AG08396 (cell line): ENCODE measurements at places on chromosomes 1 and 21.

DNA sequence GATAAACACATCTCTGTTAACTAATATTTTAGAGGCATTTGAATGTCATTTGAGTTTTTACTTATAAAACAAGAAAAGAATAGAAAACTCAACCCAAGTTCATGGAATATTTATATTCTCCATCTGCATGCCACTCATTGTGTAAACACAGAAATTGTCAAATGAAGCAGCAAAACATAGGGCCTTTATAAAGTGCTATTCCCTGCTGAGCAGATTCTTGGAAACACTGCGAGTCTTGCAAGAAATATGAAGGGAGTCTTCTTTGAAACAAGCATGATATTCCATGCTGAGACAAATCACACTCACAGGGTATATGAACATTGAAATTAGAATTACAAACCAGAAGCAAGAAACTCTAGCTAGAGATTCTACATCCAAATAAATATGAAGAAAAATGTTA lies 655.8 kb downstream of the BRINP3 start:
- no peak for DNase-seq

- DNase-seq = no peak
Observed at GRCh38 chr21:34946916-34947534, 102.1 kb downstream of the RUNX1 start.

GRCh38 chr1:2283991-2284895 lies 56.1 kb downstream of the SKI start:
- DNase-seq = no peak

DNA sequence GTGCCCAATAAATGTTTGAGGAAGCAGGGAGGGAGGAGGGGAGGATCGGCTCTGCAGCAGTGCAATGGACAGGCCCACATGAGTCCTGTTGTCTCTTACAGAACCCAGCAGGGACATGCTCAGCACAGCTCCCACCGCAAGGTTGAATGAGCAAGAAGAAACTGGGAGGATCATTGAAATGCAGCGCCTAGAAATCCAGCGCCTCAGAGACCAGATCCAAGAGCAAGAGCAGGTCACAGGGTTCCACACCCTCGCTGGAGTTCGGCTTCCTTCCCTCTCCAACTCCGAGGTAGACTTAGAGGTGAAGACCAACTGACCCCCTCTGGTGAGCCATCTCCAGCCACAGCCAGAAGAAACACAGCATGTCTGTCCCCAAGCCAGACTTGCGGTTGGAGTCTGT lies 15.9 kb upstream of the TMEM125 start:
- DNase-seq = no peak

DNA sequence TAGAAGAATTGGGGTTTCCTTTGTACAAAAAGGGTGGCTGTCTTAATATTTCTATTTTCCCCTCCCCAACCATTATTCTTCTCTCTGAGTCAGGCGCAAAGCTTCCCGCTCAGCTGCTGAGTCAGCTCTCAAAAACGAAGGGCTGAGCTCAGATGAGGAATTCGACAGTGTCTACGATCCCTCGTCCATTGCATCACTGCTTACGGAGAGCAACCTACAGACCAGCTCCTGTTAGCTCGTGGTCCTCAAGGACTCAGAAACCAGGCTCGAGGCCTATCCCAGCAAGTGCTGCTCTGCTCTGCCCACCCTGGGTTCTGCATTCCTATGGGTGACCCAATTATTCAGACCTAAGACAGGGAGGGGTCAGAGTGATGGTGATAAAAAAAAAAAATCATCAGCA lies 3.0 kb upstream of the TUFT1 start:
- DNase-seq = peak; percentile 67

- DNase-seq = no peak
Observed at GRCh38 chr21:34935898-34936297, 113.2 kb downstream of the RUNX1 start.

DNA sequence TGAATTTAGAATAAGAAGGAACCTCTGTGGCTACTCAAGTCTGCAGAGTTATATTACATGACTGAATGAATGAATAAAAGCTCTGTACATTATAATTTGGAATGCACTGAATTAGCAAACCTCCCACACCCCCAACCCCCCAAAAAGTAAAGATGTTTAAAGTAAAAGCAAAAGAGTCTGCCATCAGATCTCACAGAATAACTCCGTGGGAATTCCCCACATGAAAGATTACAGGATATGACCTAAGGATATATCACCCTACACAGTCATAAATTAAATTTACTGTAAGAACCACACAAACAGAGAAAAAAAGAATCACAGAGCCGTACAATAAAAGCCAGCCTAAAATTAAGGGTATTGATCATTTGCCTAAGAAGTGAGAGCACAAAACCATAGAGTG lies 587.3 kb downstream of the PTPRC start:
- no peak for DNase-seq

- DNase-seq = no peak
Observed at GRCh38 chr1:212606395-212607205, 2.0 kb upstream of the ATF3 start.

- no peak for DNase-seq
Observed at GRCh38 chr1:30166174-30166573, 557.2 kb downstream of the MATN1 start.

- no peak for DNase-seq
Observed at GRCh38 chr1:22509815-22510214, 53.5 kb upstream of the EPHA8 start.

- peak; percentile 36 for DNase-seq
Observed at GRCh38 chr1:179586107-179586823, 5.4 kb upstream of the TDRD5 start.

DNA sequence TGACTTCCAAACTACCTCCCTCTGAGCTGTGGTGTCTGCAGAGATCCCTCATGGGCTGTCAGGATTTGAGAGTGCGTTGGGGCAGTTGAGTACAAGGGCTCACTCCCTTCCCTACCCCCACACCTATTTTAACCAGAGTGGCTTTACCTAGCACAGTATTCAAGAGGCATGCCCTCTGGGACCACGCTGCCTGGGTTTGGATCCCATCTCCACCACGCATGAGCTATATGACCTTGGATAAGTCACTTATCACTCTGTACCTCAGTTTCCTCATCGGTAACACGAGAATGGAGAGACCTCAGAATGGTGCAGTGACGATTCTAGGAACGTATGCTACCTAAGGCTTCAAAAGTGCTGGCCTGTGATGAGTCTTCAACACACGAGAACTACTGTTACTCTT lies 147.3 kb upstream of the WNT4 start:
- no peak for DNase-seq

DNA sequence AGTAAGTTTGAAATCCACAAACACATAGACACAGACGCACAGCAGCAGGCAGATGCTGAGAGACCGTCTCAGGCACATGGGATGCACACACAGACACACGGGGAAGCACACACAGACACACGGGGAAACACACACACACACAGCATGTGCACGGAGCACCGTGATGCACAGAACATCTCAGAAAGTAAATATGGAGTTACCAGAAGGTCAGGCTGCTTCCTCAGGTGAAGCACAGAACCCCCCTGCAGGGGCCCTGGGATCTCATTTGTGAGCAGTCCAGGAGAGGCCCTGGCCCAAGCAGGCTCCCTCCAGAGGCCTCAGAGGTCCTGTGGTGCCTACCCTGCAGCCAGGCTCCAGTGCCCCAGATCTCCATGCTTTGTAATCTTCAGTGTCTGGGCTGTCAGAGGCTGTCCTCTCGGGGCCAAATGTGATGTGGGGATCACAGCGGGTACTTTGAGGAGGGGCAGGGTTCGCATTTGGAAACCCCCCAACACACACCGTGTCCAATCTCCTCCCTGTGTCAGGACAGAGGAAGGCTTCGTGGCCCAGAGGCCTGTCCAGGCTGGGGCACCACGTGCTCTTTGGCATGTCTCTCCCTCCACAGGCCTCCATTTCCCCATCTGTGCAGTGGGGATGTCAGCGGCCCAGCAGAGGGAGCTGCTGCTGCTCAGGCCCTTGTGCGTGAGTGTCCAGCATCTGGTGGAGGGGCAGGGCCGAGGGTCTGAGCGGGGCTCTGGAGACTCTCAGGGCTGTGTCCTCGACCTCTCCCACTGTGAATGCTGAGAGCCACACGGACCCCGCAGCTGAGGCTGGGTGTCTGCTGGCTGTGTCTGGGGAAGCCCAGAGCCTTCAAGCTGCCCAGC lies 23.0 kb upstream of the PRSS38 start:
- DNase-seq = no peak

GRCh38 chr1:215719552-215719951 lies 152.4 kb downstream of the KCTD3 start:
- DNase-seq = no peak

GRCh38 chr21:44332383-44332782 lies 6.8 kb downstream of the CFAP410 start:
- no peak for DNase-seq

- DNase-seq = no peak
Observed at GRCh38 chr1:183946320-183946613, 91.3 kb downstream of the COLGALT2 start.

DNA sequence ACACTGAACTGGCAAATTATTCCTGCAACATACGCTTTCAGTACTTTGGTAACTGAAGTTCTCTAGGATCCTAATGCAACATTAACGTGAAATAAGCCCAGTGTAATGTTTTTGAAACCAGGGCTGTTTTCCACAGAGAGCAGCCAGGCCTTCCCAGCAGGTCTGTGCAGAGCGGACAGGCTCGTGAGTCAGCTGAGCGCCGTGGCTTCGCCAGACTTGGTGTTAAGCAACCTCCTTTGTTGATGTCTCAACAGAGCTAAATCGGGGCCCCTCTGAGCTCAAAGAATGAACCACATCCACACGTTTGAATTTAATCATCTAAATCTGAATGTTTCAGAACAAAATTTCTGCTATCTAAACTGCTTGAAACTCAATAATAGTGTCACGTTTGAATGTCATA lies 181.8 kb upstream of the FMN2 start:
- DNase-seq = peak; percentile 67

DNA sequence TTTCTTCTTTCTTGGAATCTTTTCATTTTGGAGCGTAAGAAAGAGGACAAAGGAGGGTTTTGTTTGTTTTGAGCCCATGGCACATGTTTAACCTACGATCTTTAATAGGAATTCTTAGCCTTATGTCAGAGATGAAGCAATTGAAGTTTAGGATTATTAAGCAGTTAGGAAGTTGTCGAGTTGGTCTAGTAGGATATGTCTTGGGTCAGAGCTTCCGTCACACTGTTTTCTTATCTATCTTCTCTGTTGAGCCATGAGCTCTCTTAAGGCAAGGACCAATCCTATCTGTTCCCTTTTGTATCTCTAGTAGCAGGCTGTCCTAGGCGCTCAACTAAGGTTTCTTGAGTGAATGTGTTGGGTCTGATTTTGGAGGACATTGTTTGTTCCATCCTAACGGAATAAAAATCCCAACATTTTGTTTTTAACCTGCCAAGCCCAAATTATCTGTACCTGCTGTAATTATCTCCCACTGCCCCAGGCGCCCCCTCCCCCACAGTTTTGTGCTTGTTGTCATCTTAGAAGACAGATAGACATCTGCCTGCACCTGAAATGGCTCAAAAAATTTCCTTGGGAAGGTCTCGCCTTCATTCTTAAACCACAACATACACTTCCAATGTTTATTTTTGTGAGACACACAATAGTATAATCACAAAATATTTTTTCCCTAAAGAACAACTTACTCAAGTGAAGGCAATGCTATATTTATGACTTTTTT lies 95.3 kb upstream of the GADD45A start:
- DNase-seq = no peak

- DNase-seq = peak; percentile 34
Observed at GRCh38 chr1:30191154-30191702, 532.2 kb downstream of the MATN1 start.

GRCh38 chr1:183807549-183808168 lies 2.7 kb downstream of the RGL1 start:
- peak; percentile 39 for DNase-seq

GRCh38 chr1:245322673-245323072 lies 167.9 kb downstream of the KIF26B start:
- DNase-seq = no peak

GRCh38 chr1:39613250-39613649 lies 26.2 kb downstream of the HEYL start:
- no peak for DNase-seq

- no peak for DNase-seq
Observed at GRCh38 chr21:45788637-45789506, 145.3 kb downstream of the PCBP3 start.

DNA sequence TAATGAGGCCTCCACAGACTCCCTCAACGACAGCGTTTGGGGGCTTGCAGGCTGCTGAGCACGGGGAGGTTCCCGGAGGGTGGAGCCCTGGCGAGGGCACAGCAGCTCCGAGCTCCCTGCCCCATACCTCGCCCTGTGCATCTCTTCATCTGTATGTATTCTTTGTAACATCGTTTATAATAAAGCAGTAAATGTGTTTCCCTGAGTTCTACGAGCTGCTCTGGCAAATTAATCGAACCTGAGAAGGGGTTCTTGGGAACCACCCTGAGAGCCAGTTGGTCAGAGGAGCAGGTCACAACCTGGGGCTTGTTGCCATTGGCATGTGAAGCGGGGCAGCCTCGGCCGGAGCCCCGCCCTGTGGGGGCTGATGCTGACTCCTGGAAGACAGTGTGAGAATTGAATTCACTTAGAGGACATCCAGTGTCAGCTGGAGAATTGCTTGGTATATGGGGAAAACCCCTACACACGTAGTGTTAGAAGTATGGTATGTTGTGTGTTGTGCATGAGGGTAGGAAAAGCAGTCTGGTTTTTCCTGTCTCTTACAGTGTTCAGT lies 11.5 kb downstream of the SLC37A1 start:
- no peak for DNase-seq

DNA sequence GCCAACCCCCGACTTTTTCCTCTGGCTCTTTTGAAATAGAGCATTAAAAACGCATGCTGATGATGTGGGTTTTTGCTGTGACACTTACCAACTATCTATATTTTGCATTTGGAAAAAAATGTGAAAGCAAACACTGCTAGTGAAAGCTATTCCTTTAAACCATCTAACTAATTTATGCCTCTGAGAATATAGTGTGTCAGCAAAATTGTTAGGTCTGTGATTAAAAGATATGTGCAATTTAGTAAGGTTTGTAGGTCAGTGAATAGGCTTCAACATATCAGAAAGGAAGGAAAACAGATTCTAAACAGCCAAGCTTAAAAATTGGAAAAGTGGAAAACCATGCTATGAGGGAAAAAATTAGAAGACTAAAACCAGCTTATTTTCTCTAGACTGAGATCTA lies 1929.3 kb downstream of the NCAM2 start:
- no peak for DNase-seq
